ENCODE measurements at places on chromosomes 5 and 9.

DNA sequence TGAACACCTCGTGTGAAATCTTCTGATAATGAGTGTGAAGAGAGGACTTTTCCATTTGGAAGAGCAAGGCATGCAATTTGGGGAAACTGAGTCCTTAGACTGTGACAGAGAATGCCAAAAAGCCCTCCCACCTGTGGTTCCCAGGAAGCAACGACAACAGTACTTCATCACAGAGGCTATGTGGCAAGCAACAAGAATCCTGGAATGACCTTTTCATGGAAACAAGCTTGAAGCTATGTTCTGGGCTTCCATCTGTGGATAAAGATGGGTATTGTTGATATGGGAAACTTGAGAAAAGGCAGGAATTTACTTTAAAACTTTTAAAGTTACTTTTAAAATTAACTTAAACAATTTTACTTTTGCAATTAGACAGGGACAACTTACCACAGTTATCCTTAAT is 131.2 kb upstream of the ANKH start:
- DNase-seq: no peak

DNA sequence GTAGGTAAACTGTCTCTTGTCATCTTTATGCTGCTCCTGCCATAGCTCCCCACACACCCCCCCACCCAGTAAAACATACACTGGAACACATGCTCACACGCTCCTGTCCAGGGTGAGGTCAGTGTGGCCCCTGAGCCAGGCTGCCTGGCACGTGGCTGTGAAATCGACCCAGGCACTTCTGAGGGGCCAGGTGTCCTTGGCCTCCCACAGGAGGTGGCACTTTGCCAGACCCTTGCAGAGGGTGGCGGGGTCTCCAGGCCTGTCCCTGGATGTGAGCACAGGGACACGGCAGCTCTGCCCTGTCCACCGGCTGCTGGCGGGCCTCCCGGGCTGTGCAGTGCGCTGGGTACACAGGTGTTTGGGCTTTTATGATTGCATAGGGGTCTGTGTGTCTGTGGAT is 10.0 kb upstream of the CRB2 start:
- DNase-seq: no peak

DNA sequence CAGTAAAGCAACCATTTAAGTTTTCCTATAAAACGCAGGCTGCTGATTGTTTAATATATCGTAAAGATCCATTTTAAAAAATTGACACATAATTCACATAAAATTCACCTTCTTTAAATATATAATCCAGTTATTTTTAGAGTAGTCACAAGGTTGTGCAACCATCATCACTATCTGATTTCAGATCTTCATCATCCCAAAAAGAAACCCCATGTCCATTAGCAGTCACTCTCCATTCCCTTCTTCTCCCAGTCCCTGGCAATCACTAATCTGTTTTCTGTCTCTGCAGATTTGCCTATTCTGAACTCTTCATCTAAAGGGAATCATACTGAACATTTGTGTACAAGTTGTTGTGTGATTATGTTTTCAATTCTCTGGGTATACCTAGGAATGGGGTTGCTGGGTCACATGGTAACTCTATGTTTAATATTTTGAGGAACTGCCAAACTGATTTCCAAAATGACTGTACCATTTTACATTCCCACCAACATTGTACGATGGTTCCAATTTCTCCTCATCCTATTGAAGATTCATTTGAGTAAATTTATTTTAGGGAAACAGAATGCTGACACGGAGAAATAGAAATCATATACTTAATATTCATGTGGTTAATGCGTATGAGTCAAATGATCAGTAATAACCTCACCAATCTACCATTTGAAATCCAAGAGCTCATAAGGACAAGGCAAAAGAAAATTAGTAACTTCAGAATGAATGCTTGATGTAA is 57.8 kb upstream of the PLPP1 start:
- DNase-seq: no peak

GRCh38 chr5:172443441-172444109 is 10.8 kb downstream of the SH3PXD2B start:
- DNase-seq: peak; percentile 46

- no peak for DNase-seq
These were observed 107.1 kb downstream of the CTNND2 start for GRCh38 chr5:11797132-11797531.

- DNase-seq: no peak
These were observed 155.7 kb upstream of the SH3GL2 start for GRCh38 chr9:17422994-17423680.

DNA sequence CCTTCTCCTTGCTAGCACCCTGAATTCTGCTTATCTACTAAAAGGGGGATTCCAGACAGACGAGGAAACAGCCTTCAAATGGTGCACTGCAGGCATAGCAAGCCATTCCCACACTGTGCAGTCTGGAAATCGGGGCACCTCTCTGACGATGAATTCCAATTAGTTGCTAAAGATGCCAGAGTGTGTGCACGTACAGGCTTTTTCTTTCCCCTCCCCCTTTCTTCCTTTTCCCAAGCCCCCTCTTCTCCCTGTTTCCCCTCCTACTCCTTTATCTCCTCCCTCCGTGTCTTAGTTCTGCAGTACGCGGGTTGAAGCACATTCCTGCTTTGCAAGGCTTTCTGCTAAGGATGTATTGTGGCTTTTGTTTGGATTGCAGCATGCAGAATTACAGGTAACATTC is at the start of gene GPR21:
GPR21 (plus strand) TSS at position 316 of the 400 bp plus-strand sequence. CDS start 900 bp downstream, outside the sequence.
- no peak for DNase-seq

DNA sequence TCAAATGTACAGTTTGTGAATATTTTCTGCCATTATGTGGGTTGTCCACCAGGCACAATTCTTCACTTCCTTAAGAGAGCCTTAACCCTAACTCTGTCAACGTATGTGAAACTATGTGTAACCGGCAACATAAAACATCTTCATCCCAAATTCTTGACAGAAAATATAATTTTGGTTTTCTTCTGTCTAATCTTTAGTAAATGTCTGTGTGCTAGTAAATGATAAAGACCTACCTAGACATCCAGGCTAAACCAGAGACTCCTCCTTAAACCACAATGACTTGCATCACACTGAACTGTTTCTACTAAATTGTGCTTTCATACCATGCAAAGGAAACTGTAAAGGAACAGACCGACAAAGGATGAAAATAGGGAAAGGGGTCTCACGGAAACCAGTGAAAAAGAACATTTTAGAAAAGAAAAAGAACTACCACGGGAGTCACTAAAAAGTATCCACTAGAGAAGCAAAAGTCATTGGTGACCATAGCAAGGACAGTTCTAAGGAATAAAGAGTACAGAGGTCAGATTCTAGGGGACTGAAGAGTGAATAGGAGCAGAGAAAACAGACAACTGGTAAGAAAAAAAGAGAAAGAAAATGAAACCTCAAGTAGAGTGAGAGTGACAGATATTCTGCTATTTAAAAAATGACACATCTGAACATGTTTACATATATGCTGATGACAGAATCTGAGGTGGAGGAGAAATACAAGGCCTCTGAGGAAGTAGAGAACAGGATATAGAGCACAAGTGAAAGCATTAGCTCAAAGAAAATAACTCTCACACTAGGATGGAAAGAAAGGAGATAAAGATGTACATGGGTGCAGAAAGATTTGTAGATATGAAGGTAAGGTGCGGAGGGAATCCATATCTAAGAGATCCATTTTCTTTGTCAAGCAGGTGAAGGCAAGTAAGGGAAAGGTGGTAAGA is 49.4 kb downstream of the FNIP1 start:
- peak; percentile 33 for DNase-seq

- no peak for DNase-seq
These were observed 116.5 kb upstream of the CACNA1B start for GRCh38 chr9:137761032-137761431.

GRCh38 chr9:88174324-88174723 is 36.0 kb upstream of the SPATA31C2 start:
- DNase-seq: no peak

GRCh38 chr9:112311497-112311896 is 21.9 kb downstream of the PTBP3 start:
- no peak for DNase-seq

GRCh38 chr9:124760719-124761118 is 10.4 kb downstream of the NR6A1 start:
- DNase-seq: no peak

GRCh38 chr9:68777070-68777763 is 72.2 kb downstream of the PIP5K1B start:
- no peak for DNase-seq

DNA sequence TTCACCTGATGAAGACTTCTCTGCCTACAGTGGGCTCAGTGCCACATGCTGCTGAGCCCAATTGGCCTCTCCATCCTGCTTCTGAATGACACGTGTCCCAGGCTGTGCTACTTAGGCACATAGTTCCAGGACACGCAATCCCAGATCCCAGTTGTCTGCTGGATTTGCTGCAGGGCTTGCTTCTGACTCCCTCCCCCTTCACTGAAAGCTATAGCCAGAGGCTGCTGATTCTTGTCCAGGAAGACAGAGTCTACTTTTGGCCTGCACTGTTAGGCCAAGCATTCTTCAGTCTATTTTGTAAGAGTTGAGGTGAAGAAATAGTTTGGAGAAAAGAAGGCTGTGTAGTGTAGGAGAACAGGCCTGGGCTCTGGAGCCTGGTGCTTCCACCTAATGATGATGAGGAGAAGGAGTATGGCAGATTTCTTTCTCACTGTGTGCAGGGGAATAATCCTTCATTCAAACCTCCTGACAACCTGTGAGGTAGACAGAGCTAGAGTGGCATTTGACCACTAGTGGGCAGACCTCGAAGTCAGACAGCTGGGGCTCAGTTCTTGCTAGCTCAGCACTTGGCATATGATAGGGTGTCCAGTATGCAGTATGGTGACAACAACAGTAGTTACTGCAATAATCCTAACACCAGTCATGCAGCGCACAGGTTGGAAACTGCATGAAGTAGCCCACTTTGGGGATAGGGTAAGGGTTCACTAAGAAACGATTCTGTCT is 19.5 kb upstream of the ASPN start:
- DNase-seq: peak; percentile 58

DNA sequence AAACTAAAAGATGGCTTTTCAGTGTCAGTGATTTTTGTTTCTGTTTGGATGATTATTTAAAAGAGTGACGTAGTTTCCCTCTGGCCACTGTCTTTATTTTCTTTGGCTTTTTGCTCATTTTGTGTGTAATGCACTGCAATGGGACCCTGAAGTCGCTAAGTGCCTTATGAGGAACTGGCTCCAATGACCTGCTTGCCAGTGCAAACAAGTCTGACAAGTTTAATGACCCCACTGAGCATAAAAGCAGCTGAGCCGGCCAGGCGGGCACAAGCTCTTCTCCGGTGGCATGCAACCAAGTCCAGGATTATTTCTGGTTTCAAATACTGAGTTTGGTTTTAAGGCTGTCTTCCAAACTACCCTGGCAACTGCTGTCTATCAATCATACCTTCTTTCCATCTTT is 15.6 kb upstream of the GNA14 start:
- no peak for DNase-seq

- DNase-seq: no peak
These were observed 249.6 kb downstream of the DENND1A start for GRCh38 chr9:123680352-123680751.

DNA sequence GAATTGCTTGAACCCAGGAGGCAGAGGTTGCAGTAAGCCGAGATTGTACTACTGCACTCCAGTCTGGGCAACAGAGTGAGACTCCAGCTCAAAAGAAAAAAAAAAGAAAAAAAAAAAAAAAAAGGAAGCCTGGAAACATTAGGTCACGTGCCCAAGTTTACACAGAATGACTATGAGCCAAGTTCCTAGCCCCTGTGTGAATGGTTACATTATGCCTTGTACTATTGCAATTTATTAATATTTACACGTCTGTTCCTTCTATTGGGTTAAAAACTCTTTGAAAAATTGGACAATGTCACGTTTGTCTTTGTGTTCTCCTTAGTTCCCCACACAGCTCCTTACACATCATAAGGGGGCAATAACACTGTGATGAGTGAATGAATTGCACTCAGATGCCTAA is 33.5 kb upstream of the SLC28A3 start:
- DNase-seq: peak; percentile 74

DNA sequence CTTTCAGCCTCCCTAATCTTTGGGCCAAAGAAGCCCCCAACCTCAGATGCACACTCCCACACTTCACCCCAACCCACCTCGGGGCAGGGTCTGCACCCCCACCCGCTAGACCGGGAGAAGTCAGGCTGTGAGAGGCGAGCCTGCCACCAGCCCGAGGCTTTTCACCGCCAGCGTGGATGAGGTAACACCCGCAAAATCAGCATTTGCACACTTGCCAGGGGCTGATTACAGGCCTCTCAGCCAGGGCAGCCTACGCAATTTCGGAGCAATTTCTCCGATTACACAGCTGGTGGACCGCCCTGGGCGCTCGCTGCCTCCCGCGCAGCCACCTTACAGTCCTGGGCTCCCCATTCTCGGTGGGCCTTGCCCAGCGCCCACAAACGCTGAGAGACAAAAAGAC is 68.5 kb downstream of the FOXD1 start:
- DNase-seq: no peak

DNA sequence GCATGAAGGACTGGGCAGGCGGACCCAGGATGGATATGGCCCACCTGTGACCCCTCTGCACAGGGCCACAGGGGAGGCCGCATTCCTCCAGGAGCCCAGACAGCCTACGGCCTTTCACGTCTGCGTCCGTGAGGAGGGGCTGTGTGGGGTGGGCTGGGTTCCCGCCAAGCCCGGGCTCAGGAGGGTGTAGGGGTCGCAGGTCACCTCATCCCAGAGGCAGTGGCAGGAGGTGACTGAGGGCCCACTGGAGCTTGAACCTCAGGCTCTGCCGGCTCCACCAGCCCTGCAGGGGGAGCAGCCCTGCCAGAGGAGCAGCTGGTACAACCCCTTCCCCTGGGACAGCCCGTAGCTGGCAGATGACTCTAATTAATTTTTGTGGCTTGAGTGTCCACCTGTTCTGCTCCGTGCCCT is 40.7 kb upstream of the CACNA1B start:
- DNase-seq: no peak

DNA sequence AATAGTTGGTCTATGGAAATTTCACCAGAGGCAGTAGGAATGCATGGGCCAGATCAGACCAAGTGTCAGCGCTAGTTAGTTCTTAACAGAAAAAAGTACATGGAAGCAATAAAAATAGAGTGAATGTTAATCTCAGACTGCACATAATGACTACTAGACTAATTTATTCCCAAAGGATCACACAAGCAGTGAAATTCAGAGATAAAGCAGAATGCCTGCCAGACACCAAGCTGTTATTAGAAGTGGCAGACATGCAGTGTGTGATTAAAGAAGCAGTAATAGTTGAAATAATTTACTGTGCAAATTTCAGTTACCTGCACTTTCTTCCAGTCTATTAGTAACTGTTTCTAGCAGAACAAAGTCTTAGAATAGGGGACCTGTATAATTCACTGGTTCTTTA is 1024.2 kb downstream of the CDH9 start:
- no peak for DNase-seq

GRCh38 chr5:88782571-88782970 is 100.4 kb downstream of the MEF2C start:
- peak; percentile 50 for DNase-seq

DNA sequence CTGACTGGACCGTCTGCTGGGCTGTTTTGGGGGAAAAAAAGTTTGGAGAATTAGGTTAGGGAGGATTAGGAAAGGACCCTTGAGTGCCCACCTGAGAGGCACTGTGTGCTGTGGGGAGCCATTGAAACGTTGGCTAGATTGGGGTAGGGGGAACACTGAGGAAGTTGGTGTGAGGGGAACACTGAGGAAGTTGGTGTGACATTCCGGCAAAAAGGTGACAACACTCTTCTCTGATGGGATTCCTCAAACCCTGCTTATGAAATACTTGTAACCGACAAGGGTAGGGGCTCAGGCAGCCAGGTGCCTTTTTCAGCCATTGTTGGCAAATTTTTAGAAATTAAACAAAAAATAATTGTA is 1.0 kb downstream of the CYSTM1 start:
- peak; percentile 9 for DNase-seq

GRCh38 chr5:174935854-174936474 is 211.6 kb downstream of the MSX2 start:
- no peak for DNase-seq

GRCh38 chr9:93294011-93294410 is 110.1 kb downstream of the WNK2 start:
- no peak for DNase-seq
